Gastrocnemius medialis (tissue), 4 donors: ENCODE measurements at places on chromosomes 5 and 9. TPM values are rescaled to one million over a fixed set of nuclear protein-coding genes. Genes with fewer than 3 reads are reported as not detected.

GRCh38 chr5:138664276-138664943 lies 88.8 kb upstream of the CTNNA1 start:
- no peak for DNase-seq

GRCh38 chr9:84669013-84669287 lies 579 bp upstream of the NTRK2 start:
- no peak for DNase-seq

DNA sequence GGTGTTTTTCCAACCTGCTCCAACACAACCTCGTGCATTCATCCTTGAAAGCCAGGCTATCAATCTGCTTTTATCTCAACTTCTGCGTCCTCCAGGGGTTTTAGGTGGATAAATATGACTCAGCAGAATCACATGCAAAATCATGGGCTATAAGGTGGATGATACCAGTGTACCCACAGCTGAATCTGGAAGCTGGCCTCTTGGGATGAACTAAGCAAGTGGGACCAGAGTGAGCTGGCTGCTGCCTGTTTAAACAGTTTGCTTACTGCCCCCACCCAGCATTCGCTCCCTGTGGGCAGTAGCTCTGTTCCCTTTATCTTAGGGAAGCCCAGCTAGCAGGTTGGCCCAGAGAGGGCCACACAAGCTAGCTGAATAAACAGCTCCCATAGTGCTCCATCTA lies 194.0 kb downstream of the CRB2 start:
- no peak for DNase-seq

DNA sequence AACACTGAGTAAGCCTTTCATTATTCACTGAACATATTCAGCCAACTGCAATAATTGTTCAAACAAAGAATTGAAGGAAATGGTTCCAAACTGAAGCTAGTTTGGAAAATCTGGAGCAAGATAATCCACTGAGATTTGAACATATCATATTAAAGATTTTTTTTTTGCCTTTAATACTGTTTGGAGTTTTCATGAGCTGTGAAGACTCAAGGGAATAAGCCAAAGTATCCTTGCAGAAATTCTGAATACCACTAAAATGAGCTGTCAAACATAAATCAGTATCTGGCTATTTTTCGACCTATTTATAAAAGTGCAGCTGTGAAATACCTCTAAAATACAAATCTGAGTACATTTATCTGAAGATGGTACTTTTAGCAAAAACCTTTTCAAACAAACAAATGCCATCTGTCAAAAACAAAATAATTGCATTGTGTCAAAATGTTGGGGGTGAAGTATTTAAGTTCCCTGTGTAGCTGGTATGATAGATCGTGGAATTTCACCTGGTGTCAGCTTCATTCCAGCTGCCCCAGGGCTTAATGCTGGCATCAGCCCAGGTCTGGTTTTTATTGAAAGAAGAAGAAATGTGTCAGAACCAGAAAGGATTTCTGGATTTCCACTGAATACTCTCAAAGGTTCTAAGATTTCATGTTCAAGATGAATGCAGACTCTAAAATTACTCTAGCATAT lies 149.0 kb upstream of the GRAMD2B start:
- no peak for DNase-seq

- DNase-seq, result no peak
Measured at GRCh38 chr9:135772056-135772646, 70.2 kb downstream of the KCNT1 start.

DNA sequence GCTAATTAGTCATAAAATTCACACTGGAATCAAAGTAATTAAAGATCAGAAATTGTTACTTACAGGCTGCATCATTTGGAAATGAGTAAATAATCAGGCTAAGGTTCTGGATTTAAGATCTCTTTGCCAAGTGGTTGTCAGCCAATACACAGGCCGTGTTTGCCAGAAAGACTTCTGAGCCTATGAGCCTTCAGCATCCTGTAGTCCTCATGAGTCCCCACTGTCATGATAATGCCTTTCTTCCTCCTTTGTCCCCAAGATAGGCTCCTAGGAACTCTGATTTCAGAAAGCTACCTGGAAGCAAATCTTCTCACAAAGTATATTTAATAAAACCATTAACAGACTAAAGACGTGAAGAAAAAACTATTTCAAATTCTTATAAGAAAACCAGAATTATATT lies 810.5 kb downstream of the DNAH5 start:
- DNase-seq, result no peak

GRCh38 chr9:106890608-106891007 lies 27.6 kb downstream of the ZNF462 start:
- DNase-seq, result no peak

GRCh38 chr9:72251589-72251988 lies 102.3 kb downstream of the GDA start:
- DNase-seq, result no peak

- peak; percentile 26 for DNase-seq
Measured at GRCh38 chr9:2181792-2182191, 166.6 kb downstream of the SMARCA2 start.

- DNase-seq, result no peak
Measured at GRCh38 chr5:59143926-59144333, 561.1 kb downstream of the RAB3C start.

GRCh38 chr9:137551264-137552021 lies at the start of gene MRPL41:
TSS of gene MRPL41 (plus strand) at chr9:137551879. CDS start at chr9:137552082, 203 bp downstream.
- peak; percentile 80 for DNase-seq

DNA sequence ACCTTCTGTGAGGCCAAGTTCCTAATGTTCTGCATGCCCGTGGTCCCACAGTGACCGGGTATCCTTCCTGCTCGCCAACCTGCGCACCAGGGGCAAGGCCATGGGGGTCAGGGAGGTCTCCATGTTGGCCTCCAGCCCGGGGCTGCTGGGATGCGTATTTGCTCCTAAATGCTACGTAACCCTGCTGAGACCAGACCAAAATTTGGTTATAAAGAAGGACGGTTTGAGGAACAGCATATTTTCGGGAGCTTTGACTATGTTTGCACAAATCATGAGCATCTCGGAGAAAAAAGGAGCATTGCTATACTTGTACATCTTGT lies 35.7 kb upstream of the CLK4 start:
- no peak for DNase-seq

DNA sequence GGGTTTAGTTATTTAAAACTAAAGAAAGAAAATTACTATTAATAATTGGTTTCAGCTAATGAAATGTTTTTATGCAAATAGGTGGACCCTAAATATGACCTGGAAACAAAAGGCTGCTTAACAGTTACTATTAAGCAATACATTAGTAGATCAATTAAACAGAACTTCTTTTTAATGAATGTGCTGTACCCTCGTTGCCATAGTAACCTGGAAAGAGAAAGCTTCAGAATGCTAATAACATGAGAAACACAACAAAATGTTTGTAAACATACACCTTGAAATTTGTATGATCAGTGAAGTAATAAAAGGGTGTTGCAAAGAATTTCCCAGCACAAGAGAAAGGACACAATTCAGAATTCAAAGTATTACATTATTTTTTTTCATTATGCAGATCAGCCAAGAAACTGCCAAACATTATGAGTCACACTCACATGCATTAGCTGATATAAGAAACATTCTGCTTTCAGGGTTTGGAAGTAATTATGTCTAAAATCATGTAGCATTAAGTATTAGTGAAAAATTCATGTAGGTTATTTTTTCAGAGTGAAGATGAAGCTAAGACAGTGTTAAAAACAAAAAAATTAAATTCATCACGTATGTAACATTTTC lies 348.3 kb downstream of the ISL1 start:
- no peak for DNase-seq

GRCh38 chr9:5698810-5699556 lies 70.1 kb downstream of the RIC1 start:
- no peak for DNase-seq

DNA sequence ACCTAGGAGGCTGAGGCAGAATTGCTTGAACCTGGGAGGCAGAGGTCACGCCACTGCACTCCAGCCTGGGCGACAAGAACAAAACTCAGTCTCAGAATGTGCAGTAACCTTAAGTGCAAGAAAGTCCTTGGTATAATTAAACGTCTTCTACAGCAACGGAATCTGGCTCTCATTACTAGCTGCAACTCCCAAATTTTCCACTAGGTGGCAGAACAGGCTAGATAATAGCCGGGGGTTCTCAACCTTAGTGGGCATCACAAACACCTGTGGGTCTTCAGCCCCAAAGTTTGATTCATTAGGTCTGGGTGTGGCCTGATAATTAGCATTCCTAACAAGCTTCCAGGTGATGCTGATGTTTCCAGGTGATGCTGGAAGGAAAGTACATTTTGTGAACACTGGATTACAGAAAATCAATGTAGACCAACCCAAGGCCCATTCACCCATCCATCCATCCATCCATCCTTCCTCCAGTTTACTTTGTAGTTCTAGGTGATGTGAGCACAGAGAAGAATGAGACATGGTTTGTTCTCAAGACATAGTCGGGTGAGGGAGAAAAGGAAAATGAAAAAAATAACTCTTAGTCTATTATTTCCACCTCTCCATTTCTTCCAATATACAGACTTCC lies 37.3 kb downstream of the FBXW2 start:
- DNase-seq, result peak; percentile 17

- no peak for DNase-seq
Measured at GRCh38 chr9:96202971-96203780, 98.8 kb downstream of the HSD17B3 start.

DNA sequence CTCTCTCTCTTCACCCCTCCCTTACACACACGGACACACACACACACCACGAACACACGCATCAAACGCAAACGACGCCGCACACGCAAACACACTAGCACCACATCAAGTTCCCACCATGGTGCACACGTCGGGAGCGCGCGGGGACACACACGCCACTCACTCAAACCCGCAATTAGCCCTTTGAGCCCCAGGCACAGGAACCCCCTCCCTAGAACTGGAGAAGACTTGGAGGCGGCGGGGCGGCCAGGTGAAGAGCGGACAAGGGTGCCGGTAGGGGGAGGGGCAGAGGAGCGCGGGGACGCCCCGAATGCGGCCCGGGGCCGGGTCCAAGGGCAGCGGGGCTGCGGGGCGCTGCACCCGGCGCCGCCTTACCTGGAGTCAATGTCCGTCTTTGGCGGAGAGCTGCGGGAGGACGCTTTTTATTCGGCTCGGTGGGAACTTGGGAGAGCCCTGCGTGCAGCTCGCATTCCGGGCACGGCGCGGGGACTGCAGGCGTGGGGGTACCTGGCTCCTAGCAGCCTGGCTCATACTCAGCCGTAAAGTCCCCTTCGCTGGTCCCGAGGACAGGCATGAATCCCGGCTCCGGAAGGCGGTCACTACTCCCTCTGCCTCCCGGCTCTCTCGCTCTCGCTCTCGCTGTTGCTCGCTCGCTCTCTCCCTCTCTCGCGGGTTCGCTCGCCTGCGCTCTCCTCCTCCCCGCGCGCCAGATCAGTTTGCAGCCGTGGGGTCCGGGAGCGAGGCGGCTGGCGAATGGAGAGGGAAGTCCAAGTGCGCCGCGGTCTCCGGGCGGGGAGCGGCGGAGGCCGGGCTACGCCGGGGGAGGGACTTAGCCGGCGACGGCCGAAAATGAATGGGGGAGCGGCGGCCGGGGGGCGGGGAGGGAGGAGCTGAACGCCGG lies at the start of gene BRINP1:
BRINP1 (minus strand) TSS at position 755 of the 901 bp plus-strand sequence. CDS start 56,080 bp downstream, outside the sequence.
- no peak for DNase-seq

DNA sequence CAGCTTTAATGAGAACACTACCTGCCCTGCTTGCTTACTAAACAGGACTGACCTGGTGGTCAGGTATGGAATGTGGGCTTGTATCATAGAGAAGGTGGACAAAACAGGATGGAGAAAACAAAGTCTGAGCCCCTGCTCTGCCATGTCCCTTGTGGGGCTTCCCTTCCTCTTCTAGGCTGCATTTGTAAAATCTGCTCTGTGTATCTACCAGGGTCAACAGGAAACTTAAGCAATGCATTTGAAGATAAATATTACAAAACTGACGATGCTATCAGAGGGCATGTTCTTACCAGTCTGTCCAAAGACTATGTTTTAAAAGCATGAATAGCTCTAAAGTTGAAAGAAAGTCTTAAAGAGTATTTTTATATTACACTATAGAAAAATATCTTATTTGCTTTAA lies 228.7 kb downstream of the DCP2 start:
- no peak for DNase-seq

GRCh38 chr9:31030741-31031202 lies 1353.7 kb upstream of the ACO1 start:
- no peak for DNase-seq

DNA sequence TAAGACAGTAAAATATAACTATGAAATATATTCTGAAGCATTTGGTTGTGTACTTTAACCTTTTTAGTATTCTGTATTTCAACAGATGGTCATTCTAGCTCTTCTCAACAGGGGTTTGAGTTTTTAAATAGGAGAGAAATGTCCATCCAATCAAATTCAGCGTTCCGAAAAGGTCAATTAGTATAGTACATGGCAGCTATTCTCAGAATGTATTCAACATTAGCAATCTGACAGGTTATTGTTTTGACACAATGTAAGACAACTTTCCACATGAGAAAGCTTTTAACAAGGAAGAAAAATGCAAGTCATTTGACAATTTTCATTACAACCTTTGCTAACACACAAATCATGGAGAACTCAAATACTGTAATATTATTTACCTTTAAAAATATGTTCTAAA lies 996.3 kb upstream of the CDH10 start:
- DNase-seq, result no peak

DNA sequence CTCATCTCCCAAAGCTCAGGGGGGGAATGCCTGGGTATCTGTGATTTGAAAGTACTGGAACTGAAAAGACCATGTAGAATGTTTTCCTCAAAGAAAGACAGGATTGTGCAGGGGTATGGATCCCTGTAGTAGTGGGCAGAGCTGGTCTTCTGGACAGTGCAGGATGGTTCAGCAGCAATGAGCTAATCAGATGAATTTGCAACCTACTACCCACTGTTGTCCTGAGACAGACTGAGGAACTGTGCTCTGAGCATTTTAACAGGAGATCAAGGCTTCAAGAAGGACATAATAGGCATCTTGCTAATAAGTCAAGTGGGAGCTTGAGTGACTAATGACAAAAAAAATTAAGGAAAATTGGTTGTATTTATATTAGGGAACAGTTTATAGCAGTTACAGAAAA lies 61.7 kb downstream of the FYB1 start:
- DNase-seq, result no peak

- DNase-seq, result no peak
Measured at GRCh38 chr9:95801797-95802196, 73.7 kb upstream of the ERCC6L2 start.

Gene MAPK9
- 27.0 TPM for total RNA-seq

Gene GPR21
- total RNA-seq, result 1.3 TPM

Gene ZBTB34
- total RNA-seq, result 6.3 TPM

Gene IL7R
- total RNA-seq, result 0.81 TPM

Gene SLC34A1
- total RNA-seq, result not detected

Gene PLCXD3
- total RNA-seq, result 0.49 TPM

Gene TSLP
- 0.36 TPM for total RNA-seq

Gene SPATA31E1
- total RNA-seq, result not detected

Gene NOXA1
- 0.41 TPM for total RNA-seq

Gene ABO
- total RNA-seq, result 0.24 TPM

Gene CFAP90
- not detected for total RNA-seq
